T-cell (primary cell): ENCODE measurements at places on chromosomes 4 and X.

GRCh38 chr4:123939621-123940020 lies 543.0 kb downstream of the SPRY1 start:
- DNase-seq: no peak

DNA sequence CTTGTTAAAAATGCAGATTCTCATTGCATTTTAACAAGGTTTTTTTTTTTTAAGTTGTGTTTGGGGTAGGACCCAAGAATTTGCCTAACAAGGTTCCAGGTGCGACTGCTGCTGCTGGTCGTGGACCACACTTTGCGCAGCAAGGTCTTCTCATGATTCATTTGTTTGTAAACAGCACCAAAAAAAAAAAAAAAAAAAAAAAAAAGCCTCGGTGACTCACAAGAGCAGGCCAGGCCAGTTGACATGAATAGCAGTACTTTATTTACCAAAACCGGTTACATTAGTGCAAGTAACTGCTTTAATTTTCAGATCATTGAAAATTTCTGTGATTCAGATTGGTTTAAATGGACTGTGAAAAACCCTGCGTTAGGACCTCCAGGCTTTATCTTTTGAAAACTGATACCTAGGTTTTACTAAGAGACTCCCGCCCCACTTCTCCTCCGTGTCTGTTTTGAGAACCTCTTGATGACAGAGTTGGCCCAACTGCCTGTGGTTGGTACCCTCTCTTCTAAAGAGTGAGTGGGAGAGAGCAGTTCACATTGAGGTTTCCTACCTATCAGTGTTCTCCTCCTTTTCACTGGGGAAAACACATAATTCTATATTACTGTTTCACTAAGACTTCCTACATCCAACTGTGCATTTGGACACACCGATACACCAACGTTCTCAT lies 86.2 kb downstream of the PHEX start:
- DNase-seq: no peak

- no peak for DNase-seq
Observed at GRCh38 chr4:7526491-7526890, 91.8 kb upstream of the PSAPL1 start.

DNA sequence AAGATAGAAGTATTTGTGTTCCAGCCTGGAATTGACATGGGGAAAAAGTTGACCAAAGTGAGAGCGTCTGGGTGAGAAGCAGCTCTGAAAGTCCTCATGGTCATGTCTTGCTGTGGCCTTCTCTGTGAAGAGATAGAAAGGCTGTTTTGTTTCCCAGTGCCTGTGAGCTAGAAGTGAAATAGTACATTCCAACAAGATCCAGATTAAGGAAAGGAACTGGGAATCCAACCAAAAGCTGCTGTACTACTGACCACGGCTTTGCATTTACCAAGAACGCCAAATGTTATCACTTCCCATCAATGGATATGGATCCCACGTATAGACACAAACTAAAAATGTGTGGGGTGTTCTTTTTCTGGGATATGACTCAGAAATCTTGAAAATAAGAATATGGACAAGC lies 51.2 kb downstream of the TENM3 start:
- no peak for DNase-seq

DNA sequence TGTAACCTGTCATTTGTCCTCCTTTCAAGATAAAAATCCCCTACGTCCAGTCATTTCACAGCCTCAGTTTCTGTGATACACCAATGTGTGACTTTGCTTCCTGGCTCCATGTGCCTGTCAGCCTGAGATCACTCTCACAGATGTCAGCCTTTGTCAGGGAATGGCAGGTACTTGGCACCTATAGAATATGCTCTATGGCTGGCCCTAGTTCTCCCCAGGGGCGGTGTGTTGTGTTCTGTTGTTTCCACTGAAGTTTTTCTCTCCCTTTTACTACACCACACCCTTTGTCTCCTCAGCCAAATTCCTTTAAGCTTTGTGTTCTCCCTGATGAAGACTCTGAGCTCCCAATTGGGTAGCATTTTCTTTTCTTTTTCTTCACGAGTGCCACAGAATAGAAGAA lies 81.7 kb downstream of the ALPK1 start:
- no peak for DNase-seq

DNA sequence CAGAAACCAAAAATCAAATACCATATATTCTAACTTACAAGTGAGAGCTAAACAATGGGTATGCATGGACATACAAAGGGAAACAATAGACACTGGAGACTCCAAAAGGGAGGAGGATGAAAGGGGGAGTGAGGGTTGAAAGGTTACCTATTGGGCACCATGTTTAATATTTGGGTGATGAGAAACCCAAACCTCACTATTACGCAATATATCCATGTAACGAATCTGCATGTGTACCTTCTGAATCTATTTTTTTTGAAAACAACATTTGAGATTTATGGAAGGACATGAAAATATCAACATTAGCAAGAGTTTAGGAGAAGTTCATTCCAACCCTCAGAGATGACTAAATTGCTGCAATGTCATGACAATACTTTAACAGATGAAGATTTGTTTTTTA lies 586.1 kb downstream of the GBA3 start:
- DNase-seq: no peak

DNA sequence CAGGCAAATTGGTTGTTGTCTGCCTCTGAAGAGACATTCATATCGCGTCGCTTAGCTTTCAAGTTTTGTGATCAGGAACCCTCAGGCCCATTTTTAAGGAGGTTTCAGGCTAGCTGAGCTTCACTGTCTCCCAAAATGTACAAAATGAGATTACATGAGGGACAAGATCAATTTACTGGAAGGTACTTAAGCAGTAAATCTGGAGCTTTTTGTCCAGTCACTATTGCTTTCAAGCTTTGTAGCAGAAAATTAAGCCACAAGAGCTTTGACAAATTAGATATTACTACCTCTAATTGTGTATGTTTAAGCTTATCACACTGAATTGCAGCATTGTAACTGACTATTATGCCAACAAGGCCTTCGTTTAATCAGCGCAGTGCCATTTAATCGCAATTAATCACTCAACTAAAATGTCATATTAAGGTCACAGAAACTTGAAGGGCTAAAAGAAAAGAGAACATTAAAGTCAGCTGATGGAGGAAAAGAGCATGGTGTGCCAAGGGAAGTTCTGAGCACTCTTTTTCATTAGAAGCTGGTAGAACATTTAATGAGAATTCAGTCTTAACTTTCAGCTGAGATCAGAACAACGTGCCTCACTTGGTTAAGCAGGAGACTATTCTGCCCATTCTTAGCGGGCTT lies 353.0 kb downstream of the FBXO8 start:
- DNase-seq: no peak

DNA sequence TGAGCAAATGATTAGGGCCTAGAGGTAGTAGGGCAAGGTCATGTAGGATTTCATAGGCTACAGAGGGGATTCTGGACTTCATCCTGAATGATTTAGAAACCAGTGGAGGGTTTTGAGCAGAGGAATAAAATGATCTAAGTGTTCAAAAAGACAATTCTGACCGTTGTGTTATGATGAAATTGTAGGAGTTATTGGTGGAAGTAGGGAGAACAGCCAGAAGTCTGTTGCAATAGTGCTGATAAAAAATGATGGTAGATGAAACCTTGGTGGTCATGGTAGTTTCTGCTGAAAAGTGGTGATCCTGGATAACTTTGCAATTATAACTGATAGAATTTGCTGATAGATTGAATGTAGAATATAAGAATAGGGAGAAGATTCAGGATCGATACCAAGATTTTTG lies 60.2 kb downstream of the MID1IP1 start:
- no peak for DNase-seq

GRCh38 chr4:57083090-57083489 lies 27.1 kb downstream of the IGFBP7 start:
- DNase-seq: no peak

GRCh38 chr4:129641179-129641578 lies 545.2 kb downstream of the C4orf33 start:
- no peak for DNase-seq

DNA sequence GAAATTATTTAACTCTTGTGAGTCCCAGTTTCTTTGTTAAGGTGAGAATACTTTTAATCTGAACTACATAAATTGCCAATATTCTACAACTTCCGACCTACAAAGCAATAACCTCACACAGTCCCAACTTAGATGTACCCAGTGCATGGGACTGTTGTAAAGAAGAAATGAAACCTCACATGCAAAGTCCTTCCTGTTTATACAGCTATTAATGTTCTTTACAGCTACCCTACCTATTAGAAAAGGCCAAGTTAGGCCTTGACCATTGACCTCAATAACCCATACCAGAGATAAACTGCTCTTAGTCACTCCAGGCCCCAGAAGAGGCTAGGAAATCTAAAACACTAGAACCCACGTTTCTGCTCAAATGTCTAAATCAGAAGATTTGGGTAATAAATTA lies 920.1 kb upstream of the TENM3 start:
- no peak for DNase-seq

GRCh38 chr4:40506066-40506465 lies 123.6 kb downstream of the RBM47 start:
- no peak for DNase-seq

- DNase-seq: peak; percentile 15
Observed at GRCh38 chrX:154036513-154036912, 16.8 kb upstream of the IRAK1 start.

- DNase-seq: no peak
Observed at GRCh38 chrX:99522450-99522849, 887.6 kb downstream of the PCDH19 start.

DNA sequence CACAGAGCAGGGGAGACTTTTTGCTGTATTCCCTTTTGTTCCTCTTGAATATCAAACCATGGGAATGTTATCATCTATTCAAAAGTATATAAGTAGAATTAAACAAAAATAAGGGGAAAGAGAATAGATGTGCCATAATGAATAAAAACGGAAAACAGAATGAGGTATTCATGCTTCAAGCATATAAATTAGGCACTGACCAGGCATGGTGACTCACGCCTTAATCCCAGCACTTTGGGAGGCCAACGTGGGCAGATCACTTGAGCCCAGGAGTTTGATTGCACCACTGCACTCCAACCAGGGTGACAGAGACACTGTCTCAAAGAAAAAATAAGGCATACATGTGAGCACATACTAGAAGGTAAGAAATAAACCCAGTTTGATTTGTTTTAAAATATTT lies 16.3 kb upstream of the NEUROG2 start:
- DNase-seq: no peak

DNA sequence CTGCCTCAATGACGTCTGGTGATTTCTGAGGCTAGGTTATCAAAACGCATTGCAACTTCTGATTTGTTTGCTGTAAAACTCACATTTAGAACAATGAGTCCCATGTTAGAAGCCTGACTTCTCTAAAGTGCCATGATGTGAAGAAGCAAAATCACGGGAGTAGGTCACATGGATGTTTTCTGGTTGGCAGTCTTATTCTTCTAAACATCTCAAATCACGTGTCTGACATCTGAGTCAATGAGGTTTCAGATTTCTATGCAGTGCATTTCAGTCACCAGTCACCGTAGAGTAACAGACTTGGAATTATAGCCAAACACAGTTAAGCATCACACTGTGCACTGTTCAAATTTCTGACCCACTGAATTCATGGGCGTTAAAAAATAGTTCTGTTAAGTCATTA lies 482.1 kb downstream of the TMA16 start:
- no peak for DNase-seq

DNA sequence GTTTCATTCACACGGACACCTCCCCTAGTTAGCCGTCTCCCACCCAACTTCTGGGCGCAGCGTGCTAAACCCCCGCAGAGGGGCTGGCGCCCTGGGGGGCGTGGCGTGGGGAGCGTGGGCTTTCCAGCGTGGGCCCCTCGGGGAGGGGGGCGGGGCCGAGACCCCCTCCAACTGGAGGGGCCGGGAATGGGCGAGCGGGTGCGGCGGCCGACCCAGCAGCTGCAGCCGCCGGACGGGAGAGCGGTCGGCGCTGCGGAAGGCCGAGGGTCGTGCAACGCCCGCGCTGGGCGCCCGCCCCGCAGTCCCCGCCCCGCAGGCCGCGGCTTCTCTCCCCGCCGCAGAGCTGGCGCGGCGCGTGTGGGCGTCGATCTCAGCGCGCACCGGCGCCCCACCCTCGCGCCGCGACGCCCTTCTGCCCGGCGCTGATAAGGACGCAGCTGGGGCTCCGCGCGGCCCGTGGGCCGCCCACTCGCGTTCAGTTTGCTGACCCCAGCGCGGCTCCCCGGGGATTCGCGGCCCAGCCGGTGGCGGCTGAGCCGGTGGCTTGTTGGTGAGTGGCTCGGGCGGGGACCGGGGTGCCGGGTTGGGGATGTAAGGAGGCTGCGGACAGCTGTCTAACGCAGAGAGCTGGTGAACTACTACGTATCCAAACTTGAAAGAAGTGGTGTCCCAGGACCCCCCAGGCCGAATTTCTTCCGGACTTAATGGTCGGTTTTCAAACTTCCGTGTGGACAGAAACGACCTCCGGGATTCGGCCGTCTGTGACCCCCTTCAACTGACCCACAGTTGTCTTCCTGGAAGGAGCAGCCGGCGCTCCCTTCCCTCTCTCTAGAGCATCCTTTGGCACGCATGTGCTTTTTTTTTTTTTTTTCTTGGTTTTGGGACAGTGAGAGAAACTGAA lies 1.5 kb downstream of the FHDC1 start:
- no peak for DNase-seq

DNA sequence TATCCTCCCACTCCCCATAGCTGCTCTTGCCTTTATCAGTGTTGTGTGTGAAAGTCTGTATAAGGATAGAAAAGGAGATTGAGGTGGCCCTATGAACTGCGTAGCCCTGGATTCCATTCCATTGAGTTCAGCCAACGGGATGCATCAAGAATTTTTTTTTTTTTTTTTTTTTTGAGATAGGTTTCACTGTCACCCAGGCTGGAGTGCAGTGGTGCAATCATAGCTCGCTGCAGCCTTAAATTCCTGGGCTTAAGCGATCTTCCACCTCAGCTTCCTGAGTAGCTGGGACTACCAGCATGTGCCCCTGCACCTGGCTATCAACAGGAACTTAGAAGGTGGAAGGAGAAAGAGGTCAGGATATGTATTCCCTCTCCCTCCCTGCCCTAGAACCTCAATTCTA lies 187.2 kb upstream of the SPRY1 start:
- DNase-seq: no peak

DNA sequence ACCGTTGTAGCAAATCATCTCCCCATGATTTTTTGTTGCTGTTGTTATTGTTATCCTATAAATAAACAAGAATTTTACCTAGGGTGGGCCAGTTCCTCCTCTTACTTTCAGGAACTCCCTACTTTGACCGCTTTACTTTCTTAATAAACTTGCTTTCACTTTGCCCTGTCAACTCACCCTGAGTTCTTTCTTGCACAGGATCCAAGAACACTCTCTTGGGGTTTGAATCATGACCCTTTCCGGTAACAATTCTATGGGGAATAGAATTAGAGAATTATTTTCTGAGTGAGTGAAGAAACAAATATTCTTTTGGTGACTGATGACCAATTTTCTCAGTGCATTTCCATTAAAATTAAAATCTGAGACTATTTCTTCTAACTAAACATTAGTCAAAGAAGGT lies 584.0 kb upstream of the TENM3 start:
- DNase-seq: no peak
